Cardiac muscle cell (in vitro differentiated cells and primary cell): ENCODE measurements at places on chromosomes 16 and 17. TPM values are rescaled to one million over a fixed set of nuclear protein-coding genes. Genes with fewer than 3 reads are reported as not detected.

DNA sequence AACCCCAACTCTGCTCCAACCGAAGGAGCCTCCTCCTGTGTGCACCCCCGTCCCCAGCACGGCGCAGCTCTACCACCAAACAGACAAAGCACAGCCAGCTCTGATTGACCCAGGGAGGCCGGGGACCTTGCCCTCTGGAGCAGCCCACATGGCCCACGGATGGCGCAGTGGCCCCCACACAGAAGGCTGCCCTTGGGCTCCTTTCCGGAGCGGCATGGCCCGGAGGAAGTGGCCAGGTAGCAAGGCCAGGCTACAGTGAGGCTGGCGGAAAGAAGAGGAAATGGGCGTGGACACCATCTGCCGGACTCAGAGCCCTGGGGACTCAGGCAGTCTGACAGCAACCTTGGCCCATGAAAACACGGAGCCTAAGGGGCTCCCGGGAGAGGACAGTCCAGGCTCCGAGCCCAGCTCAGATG lies 19.9 kb upstream of the ZC3H18 start:
- DNase-seq: no peak

The SLC16A13 gene
- total RNA-seq: 3.7 and 4.0 TPM in 2 replicates

The LLGL2 gene
- total RNA-seq: 28.1 and 40.3 TPM in 2 replicates

GRCh38 chr17:75174996-75175395 lies 7.8 kb downstream of the SUMO2 start:
- DNase-seq: no peak

DNA sequence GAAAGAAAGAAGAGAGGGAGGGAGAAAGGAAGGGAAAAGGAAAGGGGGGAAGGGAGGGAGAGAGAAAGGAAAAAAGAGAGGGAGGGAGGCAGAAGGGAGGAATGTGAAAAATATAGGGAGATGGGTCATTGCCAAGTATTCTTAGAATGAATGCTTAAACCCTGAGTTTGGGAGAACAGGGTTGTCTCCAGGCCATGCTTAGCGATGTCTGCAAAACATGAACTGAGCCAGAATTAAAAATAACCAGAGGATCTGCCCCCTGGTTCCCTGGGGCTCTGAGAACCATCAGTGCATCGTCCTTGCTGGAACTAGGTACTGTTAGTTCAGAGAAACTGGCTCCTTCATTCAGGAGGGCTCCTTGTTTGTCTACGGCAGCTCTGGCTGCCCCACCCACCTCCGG lies 170.4 kb downstream of the IRX5 start:
- no peak for DNase-seq

The ENPP7 gene
- total RNA-seq: not detected in 2 replicates

DNA sequence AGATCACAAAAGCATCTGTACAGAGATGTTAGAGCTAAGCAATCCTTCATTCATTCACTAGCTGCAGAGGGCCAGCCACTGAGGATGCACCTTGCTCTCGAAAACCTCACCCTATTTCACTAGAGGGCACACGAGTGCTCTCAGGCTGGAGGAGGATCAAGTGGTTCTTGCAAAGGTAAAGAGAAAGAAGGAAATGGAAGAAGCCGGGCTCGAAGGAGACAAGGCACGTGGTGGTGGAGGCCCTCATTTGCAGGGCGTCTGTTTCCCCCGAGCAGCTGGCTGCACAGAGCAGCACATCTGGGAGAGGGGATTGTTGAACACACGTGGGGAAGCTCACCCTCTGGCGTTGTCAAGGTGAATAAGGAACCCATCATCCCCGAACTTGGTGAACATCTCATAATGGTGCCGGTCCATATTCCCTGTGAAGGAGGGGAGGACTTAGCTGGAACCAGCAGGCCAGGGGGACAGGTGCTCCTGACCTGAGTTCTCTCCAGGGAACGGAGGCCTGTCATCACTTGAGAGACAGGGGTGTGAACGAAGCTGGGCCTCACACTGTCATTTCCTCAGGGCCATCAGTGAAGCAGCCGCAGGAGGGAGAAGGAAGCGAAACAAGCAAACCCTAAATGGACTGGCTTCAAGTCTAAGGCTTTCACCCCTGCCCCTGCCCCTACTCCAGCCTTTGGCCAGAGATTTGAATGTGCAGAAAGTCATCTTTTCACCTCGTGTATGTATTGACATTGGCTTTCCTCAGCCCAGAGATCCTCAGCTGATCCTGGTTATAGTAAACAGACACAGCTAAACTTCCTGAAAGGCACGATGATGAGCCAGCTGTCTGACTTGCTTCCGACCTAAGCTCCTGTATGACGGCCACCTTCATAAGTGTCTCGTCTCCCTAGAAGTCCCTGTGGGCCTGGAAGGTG lies 27.6 kb downstream of the PRKAR1A start:
- DNase-seq: peak; percentile 24

- no peak for DNase-seq
These were observed 29.0 kb downstream of the KATNB1 start for GRCh38 chr16:57764341-57765159.

DNA sequence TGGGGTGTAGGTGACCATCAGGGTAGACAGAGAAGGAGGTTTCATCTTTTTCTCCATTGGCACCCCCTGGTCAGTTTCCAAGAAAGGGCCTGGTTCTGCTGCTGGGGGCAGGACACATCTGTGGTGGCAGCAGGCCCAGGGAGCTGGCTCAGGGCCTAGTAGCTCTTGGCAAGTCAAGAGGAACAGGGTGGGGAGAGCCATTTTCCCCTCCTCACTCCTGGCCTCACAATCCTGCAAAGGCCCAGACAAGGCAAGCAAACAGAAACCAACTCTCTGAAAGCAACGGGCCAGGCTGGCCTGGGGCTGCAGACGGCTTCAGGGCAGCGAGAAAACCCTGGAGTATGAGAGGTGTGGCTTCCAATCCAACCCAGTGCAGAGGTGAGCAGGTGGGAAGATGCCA lies 192.9 kb upstream of the DYNLRB2 start:
- no peak for DNase-seq

The TNRC6C gene
- 7.1 and 13.3 TPM in 2 replicates for total RNA-seq

DNA sequence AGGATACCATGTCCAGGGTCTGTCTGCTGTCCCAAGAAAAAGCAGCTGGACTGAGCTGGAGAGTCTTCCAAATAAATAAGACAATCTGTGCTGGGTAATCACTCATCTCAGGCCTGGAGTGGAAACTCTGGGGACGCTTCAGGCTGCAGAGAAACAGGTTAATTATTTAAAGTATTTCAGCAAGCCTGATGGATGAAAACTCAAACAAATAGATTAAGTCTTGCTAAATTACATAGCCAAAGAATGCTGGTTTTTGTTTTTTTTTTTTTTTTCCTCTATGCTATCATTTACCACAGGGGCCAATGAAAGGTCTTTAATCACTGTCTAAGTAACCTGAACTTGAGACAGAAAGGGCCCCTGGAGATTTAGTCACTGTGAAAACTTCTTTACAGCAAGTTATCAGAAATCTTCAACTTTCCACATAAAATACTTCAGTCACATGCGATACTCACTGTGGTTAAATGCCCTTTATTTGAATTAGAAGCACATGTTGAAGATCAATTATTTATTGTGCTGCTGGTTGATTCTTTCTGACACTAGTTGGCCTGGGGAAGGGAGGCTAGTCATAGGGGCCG lies 31.0 kb upstream of the KCNJ2 start:
- no peak for DNase-seq

GRCh38 chr17:42275527-42276358 lies 448 bp downstream of the STAT5B start:
- peak; percentile 78 for DNase-seq

GRCh38 chr17:45347444-45347843 lies 30.6 kb upstream of the MAP3K14 start:
- DNase-seq: peak; percentile 21

The SP2 gene
- 3.7 and 3.9 TPM in 2 replicates for total RNA-seq

- DNase-seq: peak; percentile 32
These were observed 521 bp upstream of the G6PC3 start for GRCh38 chr17:44069974-44070454.

- no peak for DNase-seq
These were observed 28.5 kb upstream of the EFCAB13 start for GRCh38 chr17:47295037-47295873.

- DNase-seq: peak; percentile 89
These were observed 14.3 kb downstream of the SPATA32 start for GRCh38 chr17:45247429-45248131.
